ENCODE measurements at places on chromosomes 4 and X.

DNA sequence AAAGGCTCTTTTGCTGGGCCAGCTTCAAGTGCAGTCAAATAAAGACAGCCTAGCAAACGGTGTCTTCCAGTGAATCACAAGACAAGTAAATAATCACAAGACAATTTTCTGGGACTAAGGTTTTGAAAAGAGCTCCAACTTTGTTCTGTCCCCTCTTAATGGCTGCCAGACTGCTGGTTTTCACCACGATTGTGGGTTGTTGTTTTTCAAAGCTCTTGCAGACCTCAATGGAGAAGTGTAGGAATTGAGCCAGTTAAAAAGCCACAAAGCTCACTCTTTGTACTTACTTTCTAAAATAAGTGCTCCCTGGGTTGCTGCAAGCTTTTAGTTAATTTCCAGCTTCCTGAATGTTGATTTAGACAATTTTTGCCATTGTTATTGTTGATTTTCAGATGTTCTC, 405.8 kb upstream of the HTR2C start:
- no peak for DNase-seq

- no peak for DNase-seq
These were observed 543.8 kb upstream of the SLIT2 start for GRCh38 chr4:19707876-19708275.

- no peak for DNase-seq
These were observed 198.0 kb downstream of the CBR4 start for GRCh38 chr4:168811786-168812651.

GRCh38 chrX:39050427-39050826, 249.2 kb downstream of the MID1IP1 start:
- DNase-seq = no peak

GRCh38 chr4:175282407-175282806, 364.2 kb downstream of the ADAM29 start:
- no peak for DNase-seq

- no peak for DNase-seq
These were observed 11.3 kb upstream of the RTL5 start for GRCh38 chrX:72142794-72143608.

DNA sequence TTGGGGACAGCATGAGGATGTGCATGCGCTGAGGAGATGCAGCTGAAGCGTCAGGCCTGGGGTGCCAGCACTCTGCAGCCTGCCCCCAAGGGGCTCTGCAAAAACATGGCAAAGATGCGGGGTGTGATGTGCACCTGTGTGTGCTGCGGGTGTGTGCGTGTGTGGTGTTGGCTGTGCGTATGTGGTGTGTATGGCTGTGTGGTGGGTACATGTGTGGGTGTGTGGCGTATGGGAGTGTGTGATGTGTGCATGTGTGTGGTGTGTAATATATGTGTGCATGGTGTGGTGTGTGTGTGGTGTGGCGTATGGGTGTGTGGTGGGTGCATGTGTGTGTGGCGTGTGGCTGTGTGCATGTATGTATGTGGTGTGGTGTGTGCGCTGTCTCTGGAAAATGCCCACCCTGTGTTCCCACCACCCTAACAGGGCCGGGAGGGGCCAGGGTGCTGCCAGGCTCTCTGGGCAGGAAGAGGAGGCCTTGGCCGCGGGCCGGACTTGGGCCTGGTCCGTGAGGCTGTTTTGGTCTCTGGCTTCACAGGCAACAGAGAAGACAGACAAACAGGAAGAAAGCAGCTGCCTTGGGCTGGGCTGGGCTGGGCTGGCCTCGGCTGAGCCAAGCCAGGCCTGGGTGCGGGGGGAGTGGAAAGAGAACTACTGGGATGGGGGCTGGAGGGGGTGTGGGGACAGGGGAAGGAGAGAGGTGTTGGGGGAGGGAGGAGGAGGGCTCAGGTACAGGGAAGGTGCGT, 1.1 kb upstream of the AVPR2 start:
- no peak for DNase-seq

GRCh38 chrX:131677655-131678628, 134.1 kb downstream of the OR13H1 start:
- peak; percentile 15 for DNase-seq

GRCh38 chrX:40544343-40545266, 36.2 kb upstream of the ATP6AP2 start:
- no peak for DNase-seq

- DNase-seq = no peak
These were observed 4.4 kb upstream of the ZFP92 start for GRCh38 chrX:153406903-153407302.

DNA sequence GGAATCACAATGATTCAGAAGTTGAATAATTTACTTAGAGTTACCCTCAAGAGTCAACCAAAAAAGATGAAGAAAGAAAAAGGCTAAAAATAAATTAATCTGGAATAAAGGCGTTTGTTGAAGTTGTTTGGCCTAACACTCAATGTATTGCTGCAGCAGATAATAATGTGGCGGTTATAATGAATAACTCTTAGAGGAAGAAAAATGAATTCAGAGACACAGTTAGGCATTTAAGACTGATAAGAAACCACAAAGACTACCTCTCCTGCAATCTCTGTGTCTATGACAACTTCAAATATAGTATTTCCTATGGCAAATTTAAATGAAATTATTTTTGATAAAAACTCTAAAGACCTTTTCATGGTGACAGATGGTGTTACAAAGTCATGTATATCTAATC, 1369.1 kb upstream of the AGA start:
- DNase-seq = no peak

DNA sequence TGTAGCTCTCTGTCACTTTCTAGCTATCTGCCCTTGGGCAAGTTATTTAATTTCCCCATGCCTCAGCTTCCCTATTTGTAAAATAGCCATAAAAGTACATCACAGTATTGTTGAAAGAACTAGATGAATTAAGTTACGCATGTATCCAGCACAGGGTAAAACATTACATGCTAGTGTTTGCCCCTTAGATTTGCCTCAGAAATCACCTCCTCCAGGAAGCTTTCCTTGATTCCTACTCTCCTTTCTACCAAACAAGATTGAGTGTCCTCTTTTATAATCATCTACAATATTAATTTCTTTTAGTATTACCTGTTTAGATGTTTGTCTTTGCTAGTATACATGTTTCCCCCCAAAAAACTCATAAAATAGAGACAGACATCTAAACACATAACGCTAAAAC, 369.5 kb downstream of the GBA3 start:
- no peak for DNase-seq

DNA sequence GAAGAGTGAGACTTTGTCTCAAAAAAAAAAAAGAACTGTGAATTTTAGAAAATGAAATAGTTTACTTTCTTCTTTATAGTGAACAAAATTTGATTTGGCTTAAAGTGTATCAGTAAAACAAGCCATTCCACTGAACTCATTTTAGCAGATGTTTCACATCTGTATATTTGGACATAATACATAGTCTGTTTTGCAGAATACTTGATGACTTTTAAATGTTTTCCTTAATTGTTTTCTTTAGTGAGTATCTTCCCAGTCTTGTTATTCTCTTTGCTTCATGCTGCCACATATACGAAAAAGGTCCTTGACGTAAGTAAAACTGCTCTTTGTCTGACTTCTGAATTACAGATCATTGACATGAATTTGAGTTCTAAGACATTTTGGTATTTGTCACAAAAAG, 8.3 kb downstream of the TMEM33 start:
- no peak for DNase-seq

DNA sequence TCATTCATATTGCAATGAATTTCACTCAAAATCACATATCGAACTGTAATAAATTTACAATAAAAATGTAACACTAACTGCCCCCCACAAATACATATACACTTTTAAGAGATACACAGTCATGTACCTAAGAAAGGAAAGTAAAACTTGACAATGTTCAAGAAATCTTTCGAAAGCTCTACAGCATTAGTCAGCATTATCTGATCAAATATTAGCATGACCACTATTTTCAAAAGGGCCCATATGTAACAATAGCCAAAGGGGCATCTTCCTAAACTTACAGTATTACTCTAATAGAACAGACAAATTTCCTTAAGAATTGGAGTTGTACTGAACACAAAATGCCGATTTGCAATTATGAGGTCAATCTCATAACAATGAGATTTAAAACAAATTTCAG, 51.8 kb downstream of the STX18 start:
- no peak for DNase-seq

- DNase-seq = no peak
These were observed 368.0 kb upstream of the AGA start for GRCh38 chr4:177810220-177810619.

DNA sequence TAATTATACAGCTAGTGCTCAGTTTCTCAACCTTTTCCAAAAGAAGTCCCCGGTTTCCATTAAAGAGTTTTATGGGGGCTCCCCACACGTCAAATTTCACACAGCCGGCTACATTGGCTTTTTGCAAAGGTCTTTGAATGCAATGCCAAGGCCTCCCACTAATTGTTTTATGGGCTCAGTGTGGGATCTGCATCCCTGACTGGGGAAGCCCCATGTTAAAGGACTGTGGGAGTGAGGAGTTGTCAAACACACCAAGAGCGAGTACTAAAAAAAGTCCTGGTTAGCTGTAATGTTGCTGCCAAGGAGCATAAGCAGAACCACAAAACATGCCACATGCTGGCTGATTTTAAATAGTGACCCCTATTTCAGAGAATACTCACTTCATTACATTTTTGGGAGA, 162.6 kb downstream of the BMPR1B start:
- DNase-seq = no peak

DNA sequence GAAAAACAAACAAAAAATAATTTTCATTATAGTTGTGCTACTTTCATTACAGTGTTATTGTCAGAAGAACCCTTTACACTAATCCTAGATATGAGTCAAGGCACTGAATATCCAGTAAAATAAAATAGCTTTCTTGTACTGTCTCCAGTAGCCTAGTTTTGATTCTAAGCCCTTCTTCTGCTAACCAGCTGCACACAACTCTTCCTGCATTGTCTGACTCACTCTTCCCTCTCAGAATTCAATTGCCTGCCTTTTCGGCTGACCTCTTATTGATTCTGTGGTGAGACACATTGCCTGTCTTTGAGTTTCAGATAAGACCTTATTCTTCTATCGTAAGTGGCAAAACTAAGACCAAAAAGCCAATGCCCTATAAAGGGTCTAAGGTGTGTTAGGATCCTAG, 26.7 kb upstream of the PCDH18 start:
- no peak for DNase-seq

DNA sequence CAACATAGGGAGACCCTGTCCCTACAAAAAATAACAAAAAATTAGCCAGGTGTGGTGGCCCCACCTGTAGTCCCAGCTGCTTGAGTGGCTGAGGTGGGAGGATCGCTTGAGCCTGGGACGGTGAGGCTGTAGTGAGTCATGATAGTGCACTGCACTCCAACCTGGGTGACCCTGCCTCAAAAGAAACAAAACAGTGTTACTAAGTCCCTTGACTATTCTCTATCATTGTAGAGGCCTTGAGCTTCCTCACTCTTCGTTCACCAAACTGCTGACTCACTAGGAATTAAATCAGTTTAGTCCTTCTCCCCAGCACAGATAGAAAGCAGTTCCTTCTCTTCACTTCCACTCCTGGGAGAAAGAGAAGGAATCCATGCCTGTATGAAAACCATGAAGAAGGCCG, 14.5 kb downstream of the CDS1 start:
- no peak for DNase-seq

- DNase-seq = no peak
These were observed 15.2 kb upstream of the PACRGL start for GRCh38 chr4:20684852-20685763.

- DNase-seq = no peak
These were observed 183.3 kb downstream of the DCLK2 start for GRCh38 chr4:150261571-150261970.
